ENCODE measurements at places on chromosomes 16 and 17. TPM values are rescaled to one million over a fixed set of nuclear protein-coding genes. Genes with fewer than 3 reads are reported as not detected.

DNA sequence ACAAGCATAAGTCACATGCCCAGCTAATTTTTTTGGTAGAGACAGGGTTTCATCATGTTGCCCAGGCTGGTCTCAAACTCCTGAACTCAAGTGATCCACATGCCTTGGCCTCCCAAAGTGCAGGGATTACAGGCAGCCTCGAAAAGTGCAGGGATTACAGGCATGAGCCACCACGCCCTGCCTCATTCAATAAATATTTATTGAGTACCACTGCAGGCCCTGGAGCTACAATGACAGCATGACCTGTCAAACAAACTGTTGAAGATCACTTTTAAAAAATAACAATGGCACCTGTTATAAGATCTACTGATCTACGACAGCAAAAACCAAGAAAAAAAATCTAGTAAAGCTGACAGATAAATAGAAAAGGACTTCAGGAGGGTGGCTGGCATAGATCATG is 76.3 kb downstream of the CEP95 start:
- DNase-seq: no peak

DNA sequence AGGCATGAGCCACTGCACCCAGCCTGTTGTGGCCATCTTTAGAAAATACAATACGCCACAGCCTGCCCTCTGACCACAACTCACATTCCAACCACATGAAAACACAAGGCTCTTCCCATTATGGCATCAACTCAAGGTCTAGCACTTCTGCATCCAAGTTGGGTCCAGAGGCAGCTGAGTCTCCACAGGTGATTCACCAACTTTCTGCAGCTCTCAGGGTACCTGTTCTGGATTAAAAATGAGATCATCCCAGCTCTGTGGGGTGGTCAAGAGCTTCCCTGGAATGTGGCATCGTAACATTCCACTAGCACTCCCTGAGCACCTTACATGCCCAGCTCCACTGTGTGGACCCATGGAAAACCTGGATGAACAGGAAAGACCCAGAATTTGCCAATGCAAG is 9.9 kb upstream of the GUCY2D start:
- DNase-seq: peak; percentile 9

DNA sequence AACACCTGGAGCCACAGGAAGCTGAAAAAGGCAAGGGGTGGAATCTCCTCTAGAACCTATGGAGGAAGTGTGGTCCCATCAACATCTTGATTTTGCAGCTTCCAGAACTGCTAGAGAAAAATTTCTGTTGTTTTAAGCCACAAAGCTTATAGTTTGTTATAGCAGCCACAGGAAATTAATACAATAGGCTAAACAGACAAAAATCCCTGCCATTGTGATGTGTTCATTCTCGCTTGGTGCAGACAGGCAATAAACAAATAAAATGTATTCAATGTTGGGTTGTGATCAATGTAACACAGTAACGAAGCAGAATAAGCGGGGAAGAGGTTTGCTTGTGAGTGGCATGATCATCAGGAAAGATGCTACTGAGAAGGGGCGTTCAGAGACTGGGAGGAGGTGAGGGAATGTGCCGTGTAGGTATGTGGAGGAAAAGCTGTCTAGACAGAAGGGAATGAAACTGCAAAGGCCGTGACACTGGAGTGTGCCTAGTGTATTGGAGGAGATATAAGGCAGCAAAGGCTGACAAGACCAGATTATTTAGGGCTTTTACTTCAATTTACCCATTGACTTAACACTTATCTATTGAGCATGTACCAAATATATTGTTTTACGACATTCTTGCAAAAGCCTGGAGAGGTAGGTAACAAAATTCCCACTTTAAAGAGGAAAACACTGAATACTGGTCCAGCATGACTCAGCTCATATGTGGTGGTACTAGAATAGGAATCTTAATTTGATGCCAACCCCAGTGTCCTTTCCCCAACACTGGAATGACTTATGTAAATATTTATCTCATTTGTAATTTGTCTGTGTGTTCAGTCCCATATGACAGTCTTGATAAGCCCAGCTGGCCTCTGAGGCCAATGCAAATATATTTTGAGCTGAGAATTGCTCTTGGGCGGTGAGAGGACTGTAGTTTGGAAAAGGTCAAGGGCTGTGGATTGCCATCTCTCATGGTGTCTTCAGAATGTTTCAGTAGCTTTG is 375.9 kb downstream of the CDH13 start:
- no peak for DNase-seq

GRCh38 chr17:39601758-39602532 is 5.8 kb downstream of the NEUROD2 start:
- no peak for DNase-seq

Gene CTRB1
- total RNA-seq: not detected
